ENCODE measurements at places on chromosomes 13 and 19.

- DNase-seq, result no peak
Observed at GRCh38 chr19:16330368-16330801, 5.8 kb downstream of the KLF2 start.

DNA sequence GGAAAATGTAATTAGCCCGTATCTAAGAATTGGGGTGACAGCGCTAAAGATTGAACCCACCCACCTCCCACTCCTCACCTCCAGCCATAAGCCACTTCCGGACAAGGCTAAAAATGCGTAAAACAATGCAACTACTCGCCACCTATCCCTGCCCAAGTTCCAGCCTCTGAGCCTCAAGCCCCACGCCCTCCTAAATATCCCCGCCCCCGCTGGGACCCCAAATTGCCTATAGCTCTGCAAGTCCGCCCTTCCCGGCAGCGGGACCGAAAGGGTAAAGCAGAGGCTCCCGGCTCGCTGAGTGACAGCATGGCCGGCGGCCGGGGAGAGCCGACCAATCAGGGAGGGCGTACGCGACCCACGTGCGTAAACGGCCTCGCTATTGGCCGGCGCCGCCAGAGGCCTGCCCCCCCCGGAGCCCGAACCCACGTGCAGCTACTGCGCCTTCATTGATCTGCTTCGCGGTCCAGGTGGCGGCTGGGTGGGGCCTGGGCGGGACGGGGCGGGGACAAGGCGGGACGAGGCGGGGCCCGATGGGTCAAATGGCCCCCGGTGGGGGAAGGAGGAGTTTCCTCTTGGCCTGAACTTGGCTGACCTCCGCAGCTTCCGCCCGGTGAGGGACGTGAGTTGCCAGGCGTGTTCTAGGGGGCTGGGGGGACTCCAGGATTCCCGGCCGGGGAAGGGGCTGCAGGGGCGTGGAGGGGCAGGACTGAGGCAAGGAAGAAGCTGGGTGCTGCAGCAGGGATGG lies at the start of gene TLE6:
TSS of gene TLE6 (plus strand) at position 564 of the 745 bp plus-strand sequence. CDS start 670 bp downstream, outside the sequence.
- peak; percentile 98 for DNase-seq

GRCh38 chr13:29100758-29101157 lies 280.6 kb downstream of the MTUS2 start:
- no peak for DNase-seq

DNA sequence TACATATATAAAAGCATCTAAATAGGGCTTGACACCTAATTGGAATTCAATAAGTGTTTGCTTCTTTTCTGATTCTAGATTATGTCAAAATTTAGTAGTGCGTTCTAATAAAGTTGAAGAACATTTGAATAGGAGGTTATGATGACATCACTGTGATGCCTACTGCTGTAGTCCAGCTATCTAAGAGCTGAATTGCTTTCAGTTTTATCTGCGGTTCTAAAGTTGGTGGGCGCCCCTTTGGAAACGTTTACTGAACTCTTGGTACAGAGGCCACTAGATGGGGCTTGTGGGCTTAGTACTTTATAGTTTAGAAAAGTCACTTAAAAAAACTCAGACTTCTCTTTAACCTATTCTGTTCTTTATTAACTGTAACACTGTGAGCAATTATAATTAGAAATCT lies 776.9 kb downstream of the GPC5 start:
- DNase-seq, result peak; percentile 94

DNA sequence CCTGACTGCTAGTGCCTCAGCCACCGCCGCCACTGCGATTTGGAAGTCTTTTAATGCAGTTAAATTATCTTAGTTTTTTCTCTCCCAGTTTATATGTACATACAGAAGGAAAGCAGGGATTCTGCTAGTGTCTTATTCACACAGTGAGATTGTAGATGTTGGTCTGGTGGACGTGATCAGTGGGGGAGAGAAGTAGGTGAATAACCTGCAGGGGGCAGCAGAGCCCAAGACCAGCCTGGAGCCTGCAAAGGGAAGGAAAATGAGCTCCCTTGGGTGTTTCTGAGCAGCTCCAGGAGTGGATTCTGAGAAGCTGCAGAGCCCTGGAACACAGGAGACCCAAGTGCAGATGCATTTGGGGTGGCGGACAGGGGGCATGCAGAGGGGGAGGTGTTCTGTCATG lies 26.3 kb downstream of the ZNF844 start:
- peak; percentile 78 for DNase-seq

DNA sequence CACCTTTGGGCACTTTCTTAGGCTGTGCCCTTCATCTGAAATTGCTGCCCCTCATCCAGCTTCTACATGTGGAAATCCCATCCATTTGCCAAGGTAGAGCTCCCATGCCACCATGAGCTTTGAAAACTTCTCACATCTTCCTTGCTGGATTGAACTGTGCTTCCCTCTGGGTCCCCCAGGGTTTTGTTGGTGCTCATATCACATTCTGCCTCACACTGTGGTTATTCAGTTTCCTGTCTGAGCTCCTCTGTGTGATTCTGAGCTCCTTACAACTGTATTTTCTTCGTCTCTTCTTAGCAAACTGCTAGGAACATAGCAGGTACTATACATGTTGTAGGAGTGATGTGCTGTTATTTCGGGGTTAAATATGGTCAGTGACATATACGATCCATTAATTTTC lies 74.9 kb upstream of the KL start:
- no peak for DNase-seq

DNA sequence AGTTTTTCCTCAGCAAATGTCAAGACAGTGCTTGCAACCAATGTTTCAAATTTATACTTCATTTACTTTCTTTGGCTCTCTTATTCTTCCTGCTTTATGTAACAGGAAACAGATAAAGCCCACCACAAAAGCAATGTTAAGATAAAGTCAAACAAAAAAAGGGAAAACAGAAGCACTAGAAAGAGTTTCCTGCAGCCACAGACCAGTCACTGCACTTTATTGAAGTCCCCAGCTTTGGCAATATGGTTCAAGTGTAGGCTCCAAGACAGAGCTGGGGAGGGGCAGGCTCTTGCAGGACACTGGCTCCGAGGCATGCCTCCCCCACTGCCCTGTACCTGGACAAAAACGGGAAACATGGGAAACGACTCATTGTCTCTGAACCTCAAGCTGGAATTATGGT lies 15.3 kb upstream of the CDC16 start:
- DNase-seq, result peak; percentile 50

GRCh38 chr13:81326913-81327312 lies 986.0 kb upstream of the SPRY2 start:
- no peak for DNase-seq

- DNase-seq, result no peak
Observed at GRCh38 chr19:53328967-53329366, 4.6 kb upstream of the ZNF845 start.

DNA sequence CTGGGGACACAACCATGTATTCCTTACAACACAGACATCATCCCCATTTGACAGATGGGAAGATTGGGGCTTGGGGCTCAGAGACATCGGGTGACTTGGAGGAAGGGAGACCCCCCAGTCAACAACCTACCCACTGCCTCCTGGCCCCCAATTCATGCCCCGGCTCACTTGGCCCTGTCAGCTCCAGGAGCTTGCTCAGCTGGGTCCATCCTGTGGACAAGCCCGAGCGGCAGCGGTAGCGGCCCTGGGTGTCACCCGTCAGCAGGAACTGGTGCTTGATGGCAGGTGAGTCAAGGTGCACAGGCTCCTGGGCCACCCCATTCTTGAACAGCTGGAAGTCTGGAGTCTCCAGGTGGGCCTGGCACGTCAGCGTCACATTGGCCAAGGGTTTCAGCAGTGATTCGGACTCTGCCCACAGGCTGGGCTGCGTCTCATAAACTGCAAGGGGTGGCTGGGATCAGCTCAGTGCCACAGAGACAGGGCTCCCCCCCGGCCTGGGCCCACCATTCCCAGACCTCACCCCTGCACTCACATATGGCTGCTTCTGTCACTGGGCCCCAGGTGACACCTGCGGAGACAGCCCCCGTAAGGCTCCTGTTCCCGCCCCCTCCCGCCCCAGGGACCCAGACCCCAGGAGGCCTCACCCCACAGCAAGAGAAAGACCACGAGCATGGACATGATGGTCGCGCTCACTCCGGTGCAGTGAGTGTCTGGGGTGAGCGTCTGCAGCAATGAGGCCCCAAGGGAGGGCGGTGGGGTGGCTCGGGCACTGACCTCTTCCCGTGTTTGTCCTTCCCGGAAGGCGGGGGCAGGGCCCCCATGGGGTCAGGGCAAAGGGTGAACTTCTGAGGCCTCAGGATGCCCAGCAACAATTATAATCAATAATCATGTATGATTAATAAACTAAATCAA lies at the start of gene A1BG:
TSS of gene A1BG (minus strand) at position 733 of the 912 bp plus-strand sequence. CDS start at position 678, 55 bp downstream.
- DNase-seq, result no peak

- no peak for DNase-seq
Observed at GRCh38 chr13:111175935-111176334, 60.8 kb downstream of the ARHGEF7 start.

- DNase-seq, result no peak
Observed at GRCh38 chr13:102227741-102228140, 174.1 kb downstream of the FGF14 start.

DNA sequence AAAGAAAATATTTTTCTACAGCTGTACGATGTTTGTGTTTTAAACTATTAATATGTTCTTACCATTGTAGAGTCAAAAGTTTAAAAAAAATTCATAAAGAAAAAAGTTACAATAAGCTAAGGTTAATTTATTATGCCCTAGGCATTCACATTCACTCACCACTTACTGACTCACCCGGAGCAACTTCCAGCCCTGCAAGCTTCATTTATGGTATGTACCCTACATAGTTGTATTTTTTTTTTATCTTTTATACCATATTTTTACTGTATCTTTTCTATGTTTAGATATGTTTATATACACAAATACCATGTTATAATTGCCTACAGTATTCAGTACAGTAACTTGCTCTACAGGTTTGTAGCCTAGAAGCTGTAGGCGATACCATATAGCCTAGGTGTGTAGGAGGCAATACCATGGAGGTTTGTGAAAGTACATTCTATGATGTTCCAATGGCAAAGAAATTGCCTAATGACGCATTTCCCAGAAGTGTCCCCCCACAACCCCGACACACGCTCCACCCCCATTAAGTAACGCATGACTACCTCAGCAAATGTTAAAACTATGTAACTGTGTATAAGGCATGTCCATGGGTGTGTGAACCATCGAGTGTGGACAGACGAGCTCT lies 60.4 kb downstream of the SLITRK6 start:
- DNase-seq, result no peak

- no peak for DNase-seq
Observed at GRCh38 chr13:20106742-20107141, 54.1 kb downstream of the GJA3 start.

DNA sequence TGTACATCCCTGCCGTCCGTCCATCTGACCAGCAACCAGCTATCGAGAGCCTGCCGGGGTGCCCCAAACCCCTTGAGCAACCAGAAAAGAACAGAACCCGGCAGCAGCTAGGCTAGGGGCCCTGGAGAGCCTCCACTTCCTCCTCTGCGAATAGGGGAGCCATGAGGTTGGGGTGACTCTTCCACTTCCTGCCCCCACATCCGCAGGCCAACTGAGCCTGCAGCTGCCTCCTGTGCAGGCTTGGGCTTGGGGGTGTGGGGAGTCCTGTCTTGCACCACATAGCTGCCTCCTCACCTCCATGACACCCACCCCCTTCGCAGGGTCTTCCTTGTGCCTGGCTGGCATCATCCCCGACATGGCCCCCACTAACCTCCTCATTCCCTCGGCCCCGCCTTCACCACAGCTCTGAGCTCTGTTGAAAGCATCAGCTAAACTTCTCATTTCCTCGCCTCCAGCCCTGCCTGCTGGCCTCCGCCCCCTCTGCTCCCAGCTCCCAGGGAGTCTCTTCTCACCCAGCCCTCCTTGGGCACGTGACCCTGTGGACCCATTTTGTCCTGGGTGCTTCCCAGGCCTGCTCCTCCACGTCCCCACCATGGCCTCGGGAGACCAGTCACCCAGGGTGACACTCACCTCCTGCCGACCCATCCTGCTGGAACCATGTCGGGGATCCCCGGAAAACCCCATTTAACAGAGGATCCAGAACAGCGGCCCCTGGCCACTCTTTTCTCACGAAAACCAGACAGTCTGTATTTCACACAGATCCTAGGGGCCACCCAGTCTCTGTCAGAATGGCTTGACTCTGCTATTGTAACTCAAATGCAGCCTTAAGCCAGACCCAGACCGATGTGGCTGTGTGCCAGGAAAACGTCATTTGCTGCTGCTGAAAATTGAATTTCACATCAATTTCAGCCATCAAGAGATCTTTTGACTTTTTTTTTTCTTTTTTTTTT lies 50.4 kb downstream of the MYO9B start:
- peak; percentile 52 for DNase-seq

GRCh38 chr13:51826606-51827005 lies 18.4 kb downstream of the TMEM272 start:
- no peak for DNase-seq

GRCh38 chr19:20472854-20473253 lies 92.7 kb downstream of the ZNF737 start:
- DNase-seq, result no peak

GRCh38 chr19:29062475-29063435 lies 150.2 kb downstream of the UQCRFS1 start:
- no peak for DNase-seq

- no peak for DNase-seq
Observed at GRCh38 chr13:77406644-77407440, 79.9 kb upstream of the MYCBP2 start.

GRCh38 chr19:55650602-55651230 lies 2.7 kb downstream of the CCDC106 start:
- no peak for DNase-seq

DNA sequence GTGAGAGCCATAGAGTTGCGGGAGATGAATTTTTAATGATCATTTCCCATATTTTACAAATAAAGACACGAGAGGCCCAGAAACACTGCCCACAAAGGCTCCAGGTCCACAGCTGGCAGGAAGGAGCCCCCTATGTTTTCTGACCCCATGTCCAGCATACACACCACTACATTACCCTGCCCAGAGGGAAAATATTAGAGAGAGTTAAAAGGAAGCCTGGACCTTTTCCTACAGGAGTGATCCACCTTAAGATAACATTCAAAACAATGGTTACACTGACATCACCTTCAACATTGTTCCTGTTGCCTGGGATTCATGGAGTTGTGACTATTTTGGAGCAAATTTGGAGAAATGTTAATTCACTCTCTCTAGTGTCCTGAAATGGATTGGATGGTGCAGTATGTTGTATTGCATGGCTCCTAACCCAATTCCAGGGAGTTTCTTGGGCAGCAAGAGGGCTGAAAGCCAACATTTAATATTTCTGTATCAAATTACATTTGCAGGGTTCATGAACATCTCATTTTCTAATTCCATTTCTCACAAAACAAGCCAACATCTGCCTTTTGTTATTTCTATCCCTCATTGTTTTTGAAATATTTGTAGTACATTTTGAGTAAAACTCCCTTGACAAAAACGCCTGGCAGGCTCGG lies 172.5 kb downstream of the DLEU7 start:
- DNase-seq, result no peak

- peak; percentile 23 for DNase-seq
Observed at GRCh38 chr19:47186446-47187334, 44.3 kb downstream of the BBC3 start.

DNA sequence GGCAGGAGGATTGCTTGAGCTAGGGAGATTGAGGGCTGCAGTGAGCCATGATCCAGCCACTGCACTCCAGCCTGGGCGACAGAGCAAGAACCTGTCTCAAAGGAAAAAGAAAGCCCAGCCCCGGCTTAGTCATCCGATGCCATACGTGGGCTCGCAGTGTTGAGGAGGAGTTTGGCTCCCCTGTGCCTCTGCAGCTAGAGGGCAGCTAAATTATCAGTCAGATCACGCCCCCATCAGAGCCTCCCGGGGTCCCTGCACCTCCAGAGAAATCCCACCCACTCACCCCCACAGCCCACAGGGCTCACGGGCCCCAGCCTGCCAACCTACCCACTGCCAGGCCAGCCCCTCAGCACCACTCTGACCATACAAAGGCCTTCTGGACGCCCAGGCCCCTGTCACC lies 27.6 kb downstream of the MAU2 start:
- no peak for DNase-seq

- DNase-seq, result peak; percentile 90
Observed at GRCh38 chr19:49114630-49115363, 627 bp downstream of the LIN7B start.

- DNase-seq, result no peak
Observed at GRCh38 chr19:16849168-16849567, 20.0 kb downstream of the SIN3B start.

Measured in cardiac muscle cell (in vitro differentiated cells and primary cell).